ENCODE measurements at places on chromosomes 2 and 18.
A peak's percentile ranks its signal among the peaks of the same experiment; 100 is the strongest.

GRCh38 chr2:181461056-181461997, 4.1 kb downstream of the ITGA4 start:
- DNase-seq: no peak

- DNase-seq: no peak
Measured at GRCh38 chr18:1383465-1383864, 478.8 kb downstream of the ADCYAP1 start.

DNA sequence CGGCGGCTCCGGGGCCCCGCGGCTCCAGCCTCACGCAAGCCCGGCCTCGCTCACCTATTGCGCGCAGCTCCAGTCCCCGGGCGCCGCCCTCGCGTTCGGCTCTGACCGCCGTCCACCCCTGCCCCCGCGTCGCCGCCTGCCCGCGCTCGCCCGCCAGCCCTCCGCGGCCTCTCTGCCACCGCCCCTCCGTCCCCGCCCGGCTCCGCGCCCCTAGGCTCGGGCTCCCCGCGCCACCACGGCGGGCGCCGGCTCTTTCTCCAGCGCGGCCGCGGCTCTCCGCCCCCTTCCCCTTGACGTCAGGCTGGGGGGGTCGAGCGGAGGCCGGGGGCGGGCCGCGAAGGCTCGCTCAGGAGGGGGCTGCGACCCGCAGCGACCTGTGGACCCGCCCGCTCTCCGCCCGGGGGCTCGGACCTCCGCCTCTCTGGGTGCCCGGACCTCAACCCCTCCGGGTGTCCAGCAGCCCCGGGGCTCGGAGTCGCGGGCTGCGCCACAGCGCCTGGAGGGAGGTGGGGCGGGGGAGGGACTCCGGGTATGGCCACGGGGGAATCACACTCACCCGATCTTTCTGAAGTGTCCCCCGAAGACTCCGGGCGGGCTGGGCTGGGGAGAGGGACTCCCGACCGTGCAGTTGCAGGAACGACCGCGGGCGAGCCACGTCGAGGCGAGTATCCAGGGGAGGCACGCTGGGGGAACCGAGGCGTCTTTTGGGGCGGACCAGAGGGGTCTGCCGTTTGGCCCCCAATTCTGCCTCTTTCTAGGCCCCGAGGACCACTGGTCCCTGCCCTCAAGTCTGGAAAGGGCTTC, at the start of gene SEMA4C:
TSS of gene SEMA4C (minus strand) at position 259 of the 804 bp plus-strand sequence. CDS start 2,194 bp downstream, outside the sequence.
- DNase-seq: peak; percentile 58

DNA sequence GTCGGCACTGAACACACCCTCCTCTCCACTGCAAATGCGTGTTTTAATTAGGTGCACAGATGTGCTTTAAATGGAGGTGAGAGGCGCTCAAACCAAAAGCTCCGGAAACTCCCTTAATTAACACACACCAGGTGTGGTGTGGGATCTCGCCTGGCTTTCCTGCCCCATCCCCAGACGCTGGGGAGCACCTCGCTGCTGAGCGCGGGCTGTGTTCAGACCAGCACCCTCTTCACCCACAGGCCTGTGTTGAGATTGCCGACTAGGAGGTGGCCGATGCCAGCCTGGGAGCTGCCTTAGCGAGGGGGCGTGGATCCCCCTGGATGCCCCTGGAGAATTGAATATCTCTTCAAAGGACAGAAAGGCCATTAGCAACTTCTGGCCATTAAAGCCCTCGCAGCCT, 171.7 kb downstream of the MYT1L start:
- no peak for DNase-seq

- DNase-seq: no peak
Measured at GRCh38 chr2:112693596-112693995, 27.2 kb upstream of the NT5DC4 start.

DNA sequence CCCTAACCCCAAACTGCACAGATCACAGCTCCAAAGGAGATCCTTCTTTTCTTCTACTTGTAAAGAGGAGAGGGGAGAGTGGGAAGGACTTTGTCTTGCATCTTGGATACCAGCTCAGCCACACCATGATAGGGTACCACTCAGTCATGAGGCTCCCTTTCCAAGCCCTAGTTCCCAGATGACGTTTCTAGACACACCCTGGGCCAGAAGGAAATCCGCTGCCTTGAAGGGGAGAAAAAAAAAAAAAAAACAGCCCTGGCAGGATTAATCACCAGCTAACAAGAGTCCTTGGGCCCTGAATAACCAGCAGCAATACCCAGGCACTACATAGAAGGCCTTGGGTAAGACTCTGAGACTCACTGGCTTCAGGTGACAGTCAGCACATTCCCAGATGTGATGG, 36.9 kb downstream of the ST8SIA3 start:
- DNase-seq: no peak

DNA sequence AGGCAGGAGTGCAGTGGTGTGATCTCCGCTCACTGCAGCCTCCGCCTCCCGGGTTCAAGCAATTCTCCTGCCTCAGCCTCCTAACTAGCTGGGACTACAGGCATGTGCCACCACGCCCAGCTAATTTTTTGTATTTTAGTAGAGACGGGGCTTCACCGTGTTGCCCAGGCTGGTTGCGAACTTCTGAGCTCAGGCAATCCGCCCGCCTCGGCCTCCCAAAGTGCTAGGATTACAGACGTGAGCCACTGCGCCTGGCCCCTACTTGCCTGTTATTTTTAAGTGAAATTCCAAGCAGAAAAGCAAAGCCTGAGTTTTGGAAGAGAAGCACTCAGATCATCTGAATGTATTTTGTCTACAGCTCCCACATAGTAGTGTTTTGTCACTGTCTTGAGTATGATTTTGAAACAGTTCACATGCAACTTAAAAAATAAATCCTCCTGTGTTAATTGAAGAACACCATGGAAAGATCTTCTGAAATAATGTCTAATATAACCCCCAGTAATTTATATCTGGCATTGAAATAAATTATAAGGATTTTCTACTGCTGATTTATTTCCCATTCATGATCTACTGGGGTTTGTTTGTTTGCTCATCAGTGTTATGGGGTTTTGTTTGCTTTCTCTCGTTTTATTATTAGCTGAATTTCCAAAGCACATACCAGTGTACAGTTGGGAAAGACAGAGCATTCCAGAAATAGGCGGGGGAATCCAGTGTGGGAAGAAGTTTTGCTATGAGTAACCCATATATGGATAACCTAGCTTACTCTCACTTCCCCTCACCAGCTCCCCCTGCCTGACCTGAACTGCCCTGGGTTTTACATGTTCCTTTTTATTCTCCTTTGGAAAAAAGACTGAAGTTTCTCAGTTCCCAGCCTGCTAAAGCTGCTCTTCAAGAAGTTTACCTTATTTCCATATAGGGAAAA, 80.1 kb upstream of the MAP3K20 start:
- no peak for DNase-seq

DNA sequence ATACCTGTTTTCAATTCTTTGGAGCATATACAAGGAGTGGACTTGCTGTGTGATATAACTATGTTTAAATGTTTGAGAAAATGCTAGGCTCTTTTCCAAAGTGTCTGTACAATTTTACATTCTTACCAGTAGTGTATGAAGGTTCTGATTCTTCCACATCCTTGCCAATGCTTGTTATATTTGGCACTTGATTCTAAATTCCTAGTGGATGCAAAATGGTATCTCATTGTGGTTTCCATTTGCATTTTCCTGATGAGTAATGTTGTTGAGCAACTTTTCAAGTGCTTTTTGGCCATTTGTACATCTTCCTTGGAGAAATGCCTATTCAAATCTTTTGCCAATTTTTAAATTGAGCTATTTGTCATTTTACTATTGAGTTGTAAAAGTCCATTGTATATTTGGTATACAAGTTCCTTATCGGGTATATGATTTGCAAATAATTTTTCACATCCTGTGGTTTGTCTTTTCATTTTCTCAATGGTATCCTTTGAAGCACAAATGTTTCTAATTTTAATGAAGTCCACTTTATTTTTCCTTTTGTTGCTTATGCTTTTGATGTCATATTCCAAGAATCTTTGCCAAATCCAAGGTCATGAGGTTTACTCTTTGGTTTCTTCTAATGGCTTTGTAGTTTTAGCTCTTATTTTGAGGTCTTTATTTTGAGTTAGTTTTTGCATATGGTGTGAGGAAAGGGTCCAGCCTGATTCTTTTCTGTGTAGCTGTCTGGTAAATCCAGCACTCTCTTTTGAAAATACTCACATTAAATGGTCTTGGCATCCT, 33.2 kb upstream of the CWC22 start:
- DNase-seq: no peak

DNA sequence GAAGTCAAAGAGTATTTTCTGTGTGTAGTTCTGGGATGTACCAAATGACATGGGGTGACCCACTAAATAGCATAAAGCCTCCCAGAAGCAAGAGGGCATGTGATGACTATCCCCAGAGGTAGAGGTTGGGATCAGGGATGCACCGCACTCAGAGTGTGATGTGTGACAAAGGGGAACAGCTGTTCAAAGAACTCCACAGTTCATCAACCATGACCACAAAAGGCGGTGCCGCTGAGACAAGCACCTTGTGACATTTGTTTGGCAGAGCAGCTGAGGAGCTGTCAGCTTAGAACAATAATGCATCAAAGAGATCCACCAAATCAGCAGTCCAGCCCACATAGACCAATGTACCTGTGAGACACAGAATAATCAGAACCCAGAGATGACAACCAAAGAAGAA, 81.3 kb downstream of the VWC2L start:
- DNase-seq: no peak

- DNase-seq: no peak
Measured at GRCh38 chr18:58205443-58206160, 161.6 kb downstream of the NEDD4L start.

- no peak for DNase-seq
Measured at GRCh38 chr2:217822296-217823252, 180.2 kb downstream of the TNS1 start.

GRCh38 chr2:53129851-53130250, 637.8 kb upstream of the CHAC2 start:
- DNase-seq: no peak

- no peak for DNase-seq
Measured at GRCh38 chr2:65232636-65233035, 5.0 kb downstream of the ACTR2 start.

- DNase-seq: no peak
Measured at GRCh38 chr2:153388246-153388645, 90.3 kb downstream of the RPRM start.

DNA sequence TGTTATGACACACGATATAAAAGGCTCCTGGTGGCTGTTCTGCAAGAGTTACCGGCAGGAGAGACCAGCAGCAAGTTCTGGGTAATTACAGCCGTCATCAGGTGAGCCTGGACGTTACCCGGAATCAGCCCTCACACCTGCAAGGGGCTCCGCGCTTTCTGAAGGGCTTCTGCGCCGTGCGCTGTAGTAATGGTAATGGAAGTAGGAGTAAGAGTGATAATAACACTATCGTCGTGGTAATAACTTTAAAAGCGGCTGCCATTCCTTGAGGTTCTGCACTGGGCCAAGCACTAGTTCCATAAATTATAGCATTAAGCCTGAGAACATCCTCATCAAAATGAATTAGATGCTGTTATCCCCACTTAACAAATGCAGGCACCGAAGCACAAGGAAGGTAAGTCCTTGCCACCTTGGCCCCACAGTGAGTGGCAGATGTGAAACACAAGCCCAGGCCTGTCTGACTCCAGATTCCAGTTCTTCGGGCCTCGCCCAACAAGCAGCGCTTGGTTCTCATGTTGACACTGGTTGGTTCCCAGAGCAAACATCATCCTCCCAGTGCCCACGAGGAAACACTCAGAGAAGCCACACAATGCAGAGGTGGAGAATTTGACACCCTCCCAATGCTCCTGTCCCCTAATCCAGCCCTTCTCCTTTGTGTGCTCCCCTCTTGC, 205.2 kb downstream of the EIPR1 start:
- no peak for DNase-seq

DNA sequence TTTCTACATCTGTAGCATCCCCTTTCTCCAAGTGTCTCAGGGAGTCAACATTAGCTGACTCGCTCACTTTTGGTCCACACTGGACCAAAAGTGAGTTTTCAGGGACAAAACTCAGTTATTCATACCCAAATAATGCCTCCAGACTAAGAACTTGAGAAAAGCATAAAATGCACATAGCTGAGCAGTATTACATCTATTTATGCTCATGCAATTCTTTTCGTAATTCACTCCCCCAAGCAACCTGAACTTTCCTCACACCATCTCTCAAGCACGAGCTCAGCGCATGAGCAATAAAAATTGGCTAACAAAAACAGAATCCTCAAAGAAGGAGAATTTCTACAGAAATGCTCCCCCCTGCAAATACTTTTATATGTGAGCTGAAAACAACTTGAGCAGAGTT, 17.0 kb downstream of the SFT2D3 start:
- DNase-seq: no peak

GRCh38 chr2:46485002-46485401, 5.6 kb downstream of the TMEM247 start:
- DNase-seq: no peak

- DNase-seq: no peak
Measured at GRCh38 chr2:148167241-148167766, 146.4 kb downstream of the MBD5 start.
